ENCODE measurements at places on chromosomes 6 and 20. TPM values are rescaled to one million over a fixed set of nuclear protein-coding genes. Genes with fewer than 3 reads are reported as not detected.

GRCh38 chr6:24032896-24033688, 92.9 kb upstream of the NRSN1 start:
- H3K27me3 ChIP-seq = no peaks in the 10 kb centered on the region
- H3K27ac ChIP-seq = no peak overlapping the region
- no peaks in the 10 kb centered on the region for H3K4me1 ChIP-seq
- no peak for DNase-seq

DNA sequence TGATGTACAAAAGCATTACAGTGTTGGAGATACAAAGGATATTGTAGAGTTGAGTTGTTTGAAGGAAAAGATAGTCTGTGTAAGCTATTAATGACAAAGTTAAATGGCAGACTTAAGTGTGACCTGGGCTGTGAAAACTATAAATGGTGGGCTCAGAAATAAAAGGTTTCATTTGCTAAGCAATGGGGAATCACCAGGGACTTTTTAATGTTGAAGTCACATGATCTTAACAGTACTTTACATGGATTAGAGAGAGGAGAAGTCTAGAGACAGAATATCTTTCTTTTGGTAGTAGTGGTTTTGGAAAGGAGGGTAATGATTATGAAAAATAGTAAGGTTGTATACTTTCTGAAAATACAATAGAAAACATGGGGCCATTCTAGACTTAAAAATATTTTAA, 67.1 kb downstream of the SCAF8 start:
- H3K27ac ChIP-seq = no peak overlapping the region
- H3K27me3 ChIP-seq = no peaks in the 10 kb centered on the region
- no peaks in the 10 kb centered on the region for H3K36me3 ChIP-seq

DNA sequence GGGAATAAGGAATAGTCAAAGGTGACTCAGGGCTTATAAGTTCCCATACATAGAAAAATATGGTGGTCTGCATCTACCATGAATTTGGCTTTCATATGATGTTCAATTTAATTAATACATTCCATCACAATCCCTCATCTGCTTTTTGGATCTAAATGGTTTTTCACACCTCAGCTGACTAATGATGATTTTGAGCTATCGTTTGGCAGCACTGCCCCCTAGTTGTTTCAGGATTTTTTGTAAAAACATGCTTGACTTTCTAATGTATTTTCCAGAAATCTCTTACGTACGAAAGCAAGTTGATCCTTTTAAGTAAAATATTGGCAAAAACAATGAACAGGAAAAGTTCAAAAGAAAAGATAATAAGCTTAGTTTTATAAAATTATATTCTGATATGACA, 408.6 kb upstream of the ADGRB3 start:
- no peak for DNase-seq
- no peak overlapping the region for H3K4me3 ChIP-seq
- H3K27me3 ChIP-seq = no peaks in the 10 kb centered on the region
- H3K36me3 ChIP-seq = no peaks in the 10 kb centered on the region
- H3K4me1 ChIP-seq = no peaks in the 10 kb centered on the region

GRCh38 chr20:15191082-15191723, 853.8 kb upstream of the FLRT3 start:
- DNase-seq = no peak
- H3K4me3 ChIP-seq = no peak overlapping the region
- H3K4me1 ChIP-seq = no peaks in the 10 kb centered on the region
- no peaks in the 10 kb centered on the region for H3K36me3 ChIP-seq
- no peaks in the 10 kb centered on the region for H3K27me3 ChIP-seq

The ERVFRD-1 gene
- not detected for total RNA-seq

Data from upper lobe of left lung (tissue), 6 donors.